Activated CD4-positive, CD25-positive, alpha-beta regulatory T cell treated with anti-CD3 and anti-CD28 coated beads, Interleukin-2, amount 50 U/mL, for 24 hours (primary cell): ENCODE measurements at places on chromosomes 16 and 17.

DNA sequence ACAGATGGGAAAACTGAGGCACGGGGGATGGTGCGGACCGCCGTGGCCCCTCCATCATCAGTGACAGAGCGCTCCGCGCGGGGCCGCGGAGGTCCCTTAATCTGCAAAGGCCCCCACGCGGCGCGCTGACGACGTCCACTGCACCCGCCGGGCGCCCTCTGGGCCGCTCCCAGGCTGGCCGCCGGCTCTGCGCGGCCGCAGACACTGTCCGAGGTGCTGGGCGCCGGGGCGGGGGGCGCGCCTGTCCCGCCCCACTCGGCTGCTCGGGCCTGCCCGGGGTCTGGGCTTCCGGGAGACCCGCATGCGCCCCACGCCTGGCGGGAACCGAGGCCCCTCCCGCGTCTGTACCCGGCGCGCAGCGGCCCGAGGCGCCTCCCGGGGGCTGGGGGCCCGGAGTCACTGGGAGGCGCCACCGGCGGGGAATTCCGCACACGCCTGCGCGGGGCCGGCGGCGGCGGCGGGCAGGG, 550 bp upstream of the RNF213 start:
- ATAC-seq = peak; percentile 36

DNA sequence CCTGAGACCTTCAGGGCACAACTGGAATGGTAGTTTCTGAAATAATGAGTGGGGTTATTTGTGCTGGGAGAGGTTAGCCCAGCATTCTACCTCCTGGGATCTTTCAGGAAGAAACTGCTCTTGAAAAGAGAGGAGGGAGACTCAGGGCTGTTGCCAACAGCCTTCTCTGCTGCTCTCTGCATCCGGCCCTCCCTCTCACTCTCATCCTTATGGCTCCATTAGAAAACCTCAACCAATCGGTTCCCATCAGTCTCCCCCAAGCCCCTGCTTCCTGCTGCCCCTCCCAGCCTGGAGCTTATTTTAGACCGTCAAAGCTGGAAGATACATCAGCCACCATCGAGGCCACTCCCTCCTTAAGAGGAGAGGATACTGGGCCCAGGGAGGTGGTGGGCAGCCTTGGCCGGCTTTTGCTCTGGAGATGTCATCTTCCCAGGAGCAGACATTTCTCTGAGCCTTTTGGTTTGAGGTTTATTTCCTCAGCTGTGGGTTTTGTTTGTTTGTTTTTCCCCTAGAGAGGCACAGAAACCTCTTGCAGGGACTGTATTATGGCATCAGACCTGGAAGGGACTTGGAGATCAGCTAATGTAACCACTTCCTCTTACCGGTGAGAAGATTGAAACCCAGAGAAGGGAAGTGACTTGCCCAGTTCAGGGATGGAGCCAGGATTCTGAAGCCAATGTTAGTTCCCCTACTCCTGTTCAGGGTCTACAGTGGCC, 2.7 kb downstream of the MPRIP start:
- ATAC-seq = no peak

DNA sequence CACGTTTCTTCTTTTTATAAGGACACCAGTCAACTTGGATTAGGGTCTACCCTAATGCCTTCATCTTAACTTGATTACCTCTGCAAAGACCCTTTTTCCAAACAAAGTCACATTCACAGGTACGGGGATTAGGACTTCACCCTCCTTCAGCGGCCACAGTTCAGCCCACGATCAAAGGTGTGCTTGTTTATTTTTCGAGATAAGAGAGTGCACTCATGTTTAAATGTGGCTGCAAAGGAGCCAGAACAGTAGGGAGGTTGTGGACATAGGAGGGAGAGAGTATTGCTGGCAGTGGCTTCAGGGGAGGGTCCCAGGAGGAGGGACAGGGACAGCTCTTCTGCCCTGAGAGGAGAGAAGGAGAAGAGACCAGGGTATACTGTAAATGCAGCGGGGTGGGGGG, 46.7 kb downstream of the MGAT5B start:
- ATAC-seq = no peak

DNA sequence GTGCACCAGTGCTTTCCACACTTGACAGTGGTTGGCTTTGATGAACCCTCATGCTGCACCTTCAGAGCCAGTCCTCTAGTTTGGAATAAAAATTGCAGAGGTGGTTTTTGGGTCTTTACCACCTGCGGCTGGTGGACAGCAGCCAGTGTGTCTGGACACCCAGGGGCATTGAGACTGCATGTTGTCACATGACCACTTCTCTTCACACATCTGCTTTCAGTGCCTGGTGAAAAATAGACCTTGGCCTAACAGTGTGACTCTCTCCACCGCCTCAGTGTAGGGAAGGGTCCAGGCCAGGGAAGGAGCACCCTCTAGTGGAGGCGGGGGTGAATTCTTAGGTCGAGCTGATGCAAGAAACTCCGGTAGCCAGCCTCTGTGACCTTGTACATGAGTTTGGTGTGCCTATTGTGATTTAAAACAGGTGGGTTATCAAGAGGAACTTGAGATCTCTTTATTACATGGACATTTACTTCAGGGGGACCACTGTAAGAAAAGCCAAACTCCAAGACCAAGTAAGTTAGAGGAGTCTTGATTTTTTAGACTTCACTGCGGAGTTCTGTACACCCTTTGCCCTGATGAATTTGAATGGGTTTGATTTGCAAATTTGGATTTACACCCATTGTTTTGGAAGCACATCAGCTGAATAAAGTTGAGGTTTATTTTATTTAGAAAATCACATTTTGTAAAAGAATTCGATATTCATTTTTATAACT, 17.9 kb downstream of the GOSR2 start:
- peak; percentile 79 for ATAC-seq

DNA sequence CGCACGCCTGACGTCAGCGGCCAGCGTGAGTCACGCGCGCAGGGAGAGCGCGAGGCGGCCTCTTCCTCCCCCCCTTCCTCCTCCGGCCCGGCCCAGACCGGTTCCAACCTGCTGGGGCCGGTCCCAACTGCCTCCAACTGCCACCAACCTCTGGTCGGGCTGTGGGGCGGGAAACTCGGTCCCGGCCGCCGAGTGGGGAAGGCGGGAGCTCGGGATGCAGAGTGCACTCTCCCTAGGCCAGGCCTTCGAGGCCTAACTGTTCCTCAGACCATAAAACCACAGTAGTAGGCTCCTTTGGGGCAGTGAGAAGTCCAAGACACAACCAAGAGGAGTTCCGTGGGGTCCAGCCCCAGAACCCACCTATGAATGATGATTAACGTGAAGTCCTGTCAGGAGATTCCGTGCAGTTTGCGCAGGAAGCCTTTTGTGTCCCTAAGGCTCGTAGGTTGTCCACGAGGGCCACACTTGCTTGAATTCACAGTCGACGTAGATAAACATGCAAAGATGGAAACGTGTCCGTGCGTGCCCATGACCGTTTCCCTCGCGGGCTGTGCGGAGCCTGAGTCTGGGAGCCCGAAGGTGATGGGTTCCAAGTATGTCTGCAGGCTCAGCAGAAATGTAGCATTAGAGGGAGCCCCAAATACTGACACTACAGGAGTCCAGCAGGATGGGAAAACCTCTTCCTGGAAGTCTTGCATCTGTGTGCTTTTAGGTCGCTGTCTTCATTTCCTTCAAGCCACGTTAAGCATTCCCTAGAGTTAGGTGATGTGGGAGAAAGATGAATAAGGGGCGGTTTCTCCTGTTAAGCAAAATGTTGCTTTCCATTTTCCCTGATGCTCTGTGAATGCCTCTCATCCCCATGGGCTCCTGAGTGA, 647 bp downstream of the UNK start:
- peak; percentile 72 for ATAC-seq

GRCh38 chr16:87345726-87346424, 28.7 kb upstream of the C16orf95 start:
- ATAC-seq = no peak

DNA sequence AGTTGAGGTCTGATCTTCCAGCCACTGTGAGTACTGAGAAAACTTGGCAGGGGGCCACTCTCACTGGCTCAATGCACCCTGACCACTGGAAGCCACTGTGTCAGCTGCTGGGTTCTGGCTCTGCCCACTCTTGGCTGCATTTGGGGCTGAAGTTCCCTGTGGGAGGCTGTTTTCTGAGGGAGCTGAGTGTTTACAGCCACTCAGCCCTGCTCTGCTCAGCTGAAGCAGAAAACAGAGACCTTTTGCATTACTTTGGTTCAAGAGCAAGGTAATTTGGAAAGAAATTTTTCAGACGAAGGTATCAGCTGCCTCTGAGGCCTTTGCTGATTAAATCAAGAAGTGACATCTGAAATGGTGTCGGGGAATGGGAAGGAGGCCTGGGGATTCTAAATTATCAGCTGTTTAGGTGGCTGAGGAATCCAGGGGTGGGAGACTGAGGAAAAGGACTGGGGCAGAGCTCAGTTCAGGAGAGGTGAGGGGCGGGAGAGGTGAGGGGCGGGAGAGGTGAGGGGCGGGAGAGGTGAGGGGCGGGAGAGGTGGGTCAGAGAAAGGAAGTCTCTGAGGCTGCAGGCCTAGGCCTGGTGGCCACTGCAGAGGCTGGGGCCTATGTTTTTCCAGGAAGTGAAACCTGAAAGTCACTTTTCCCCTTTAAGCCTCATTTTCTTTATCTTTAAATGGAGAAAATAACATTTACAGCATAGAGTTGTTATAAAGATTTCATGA, at the start of gene ACSM5:
Gene ACSM5 (plus strand): TSS at position 137 of the 723 bp plus-strand sequence. CDS start 1,951 bp downstream, outside the sequence.
- no peak for ATAC-seq

DNA sequence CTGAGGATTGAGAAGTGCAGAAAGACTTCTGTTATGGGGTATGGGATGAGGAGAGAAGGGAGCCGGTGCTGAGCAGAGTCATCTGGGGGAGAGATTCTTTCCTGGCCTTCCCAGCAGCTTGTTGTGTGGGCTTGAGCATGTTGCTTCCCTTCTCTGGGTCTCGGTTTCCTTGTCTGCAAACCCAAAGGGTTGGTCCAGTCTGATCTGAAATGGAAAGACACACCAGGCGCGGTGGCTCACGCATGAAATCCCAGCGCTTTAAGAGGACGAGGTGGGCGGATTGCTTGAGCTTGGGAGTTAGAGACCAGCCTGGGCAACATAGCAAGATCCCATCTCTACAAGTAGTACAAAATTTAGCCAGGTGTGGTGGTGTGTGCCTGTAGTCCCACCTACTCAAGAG, 6.0 kb downstream of the SOCS3 start:
- no peak for ATAC-seq

GRCh38 chr17:27776882-27777624, 23.3 kb downstream of the NOS2 start:
- no peak for ATAC-seq

GRCh38 chr17:72158895-72159885, 38.4 kb downstream of the SOX9 start:
- no peak for ATAC-seq
